ENCODE measurements at places on chromosomes 5 and 9. TPM values are rescaled to one million over a fixed set of nuclear protein-coding genes. Genes with fewer than 3 reads are reported as not detected.

Gene SLC36A2
- not detected for total RNA-seq

Gene ZFP2
- not detected for total RNA-seq

Gene CA9
- 2.5 TPM for total RNA-seq

DNA sequence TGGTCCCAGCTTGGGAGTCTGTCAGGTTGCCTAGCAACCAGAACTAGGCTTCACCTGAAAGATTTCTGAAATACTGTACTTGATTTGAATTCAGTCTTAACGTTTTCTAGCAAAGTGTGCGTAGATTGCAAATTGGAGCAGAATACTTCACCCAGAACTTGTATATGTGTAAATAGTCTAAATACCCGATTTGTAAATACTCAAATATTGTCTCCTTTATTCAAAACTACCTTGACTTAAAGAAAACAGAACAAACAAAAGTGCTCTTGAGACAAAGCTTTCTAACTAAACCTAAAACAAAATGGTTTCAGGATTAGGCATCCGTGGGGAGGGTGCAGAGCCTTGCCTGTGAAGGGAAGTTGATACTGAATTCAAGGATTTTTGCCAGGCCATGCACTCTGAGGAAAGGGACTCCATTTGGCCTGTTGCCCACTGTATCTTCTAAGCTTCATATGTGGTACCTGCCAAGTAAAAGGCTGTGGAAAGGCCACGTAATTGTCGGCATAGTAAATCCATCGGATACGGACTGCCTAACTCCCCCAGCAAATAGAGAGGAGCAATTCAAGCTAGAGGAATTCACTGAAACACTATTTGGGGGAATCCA is 744 bp upstream of the HMGCS1 start:
- peak overlapping the region; percentile 69 for H3K27ac ChIP-seq
- no peaks in the 10 kb centered on the region for H3K27me3 ChIP-seq
- peaks cover 59% of the 10 kb centered on the region for H3K4me1 ChIP-seq
- DNase-seq = peak; percentile 11
- peaks cover 24% of the 10 kb centered on the region for H3K36me3 ChIP-seq

Gene LRRC70
- total RNA-seq = 1.1 TPM

Gene F12
- 14.5 TPM for total RNA-seq

GRCh38 chr5:164663198-164663989 is 1158.0 kb downstream of the MAT2B start:
- no peaks in the 10 kb centered on the region for H3K27me3 ChIP-seq
- H3K4me3 ChIP-seq = no peak overlapping the region
- H3K4me1 ChIP-seq = no peaks in the 10 kb centered on the region
- H3K36me3 ChIP-seq = no peaks in the 10 kb centered on the region

DNA sequence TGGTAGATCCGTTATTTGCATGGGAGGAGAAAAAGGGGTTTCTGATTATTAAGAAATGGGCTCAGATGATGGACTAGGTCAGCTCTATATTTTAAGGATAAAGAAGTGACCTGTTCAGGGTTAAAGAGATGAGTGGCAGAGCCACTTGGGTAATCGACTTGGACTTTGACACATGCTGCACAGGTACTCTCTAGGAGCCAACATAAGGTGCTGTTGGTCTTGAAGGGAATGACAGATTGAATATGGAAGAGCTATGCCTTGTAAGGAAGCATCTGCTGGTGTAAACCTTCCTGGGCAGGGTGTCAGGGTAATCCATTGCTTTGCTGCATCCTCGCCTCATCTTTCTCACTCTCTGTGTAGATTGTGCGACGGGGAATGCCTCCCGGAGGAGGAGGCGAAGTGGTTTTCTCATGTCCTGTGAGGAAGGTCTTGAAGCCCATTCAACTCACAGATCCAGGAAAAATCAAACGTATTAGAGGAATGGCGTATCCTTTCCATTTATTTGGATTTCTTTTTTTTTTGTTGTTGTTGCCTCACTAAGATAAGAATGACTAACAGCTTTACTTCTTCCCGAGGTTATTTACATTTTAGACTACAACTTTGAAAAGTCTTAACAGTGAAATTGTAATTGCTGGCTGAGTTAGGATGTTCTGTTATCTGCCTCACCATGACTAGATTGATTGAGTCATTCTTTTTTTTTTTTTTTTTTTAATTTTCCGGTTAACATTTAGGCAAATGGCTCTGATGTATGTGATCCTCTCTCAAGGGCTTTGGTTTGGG is 41.2 kb downstream of the RCL1 start:
- no peaks in the 10 kb centered on the region for H3K36me3 ChIP-seq
- peaks cover 22% of the 10 kb centered on the region for H3K4me1 ChIP-seq

DNA sequence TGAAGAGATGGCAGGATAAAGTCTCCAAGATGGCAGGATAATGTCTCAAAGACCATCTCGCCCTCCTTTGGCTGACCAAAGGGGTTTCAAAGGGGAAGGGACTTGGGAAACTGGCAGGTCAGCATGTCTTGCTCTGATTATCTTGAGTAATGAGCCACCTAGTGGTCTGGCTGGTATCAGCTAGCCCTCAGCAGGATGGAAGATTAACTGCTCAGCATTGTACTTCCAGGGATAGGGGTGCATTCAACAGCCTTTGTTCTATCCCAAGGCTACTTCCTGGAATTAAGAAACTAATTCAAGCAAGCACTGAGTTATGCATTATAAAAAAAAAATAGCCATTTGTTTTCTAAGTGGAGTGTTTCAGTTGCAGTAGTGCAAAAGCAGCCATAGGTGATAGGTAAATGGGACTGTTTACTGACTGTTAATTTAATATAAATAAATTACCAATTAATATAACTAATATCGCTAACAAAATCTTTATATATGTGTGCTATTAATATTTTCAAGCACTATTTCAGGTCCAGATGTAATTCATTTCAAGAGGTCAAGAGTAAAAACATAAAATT is 555.5 kb downstream of the CDH9 start:
- H3K4me3 ChIP-seq = no peak overlapping the region
- DNase-seq = no peak
- H3K27me3 ChIP-seq = no peaks in the 10 kb centered on the region
- no peak overlapping the region for H3K27ac ChIP-seq
- H3K36me3 ChIP-seq = no peaks in the 10 kb centered on the region

Gene GRAMD2B
- 11.7 TPM for total RNA-seq

GRCh38 chr5:57175551-57176309 is 1.9 kb downstream of the GPBP1 start:
- H3K27me3 ChIP-seq = no peaks in the 10 kb centered on the region
- peak; percentile 14 for DNase-seq
- peak overlapping the region; percentile 98 for H3K27ac ChIP-seq

DNA sequence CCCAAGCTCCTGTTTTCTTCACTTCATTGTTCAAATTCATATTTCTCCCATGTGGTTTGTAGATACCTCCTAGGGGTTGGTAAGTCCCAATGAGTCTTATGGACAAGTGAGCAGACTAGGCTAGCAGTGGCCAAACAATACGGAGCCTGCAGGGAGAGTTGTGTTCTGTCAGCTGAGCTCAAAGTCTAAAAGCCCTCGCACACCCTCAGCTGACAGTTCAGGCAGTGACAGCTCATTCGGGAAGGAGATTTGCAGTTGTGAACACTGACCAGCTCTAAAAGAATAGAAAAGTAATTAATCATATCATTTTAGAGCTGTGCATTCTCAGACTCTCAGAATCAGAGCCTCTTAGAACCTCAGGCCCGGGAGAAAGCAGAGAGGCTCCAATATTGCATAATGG is 95.1 kb downstream of the SH3TC2 start:
- no peaks in the 10 kb centered on the region for H3K27me3 ChIP-seq
- H3K27ac ChIP-seq = no peak overlapping the region
- DNase-seq = no peak
- no peaks in the 10 kb centered on the region for H3K36me3 ChIP-seq

DNA sequence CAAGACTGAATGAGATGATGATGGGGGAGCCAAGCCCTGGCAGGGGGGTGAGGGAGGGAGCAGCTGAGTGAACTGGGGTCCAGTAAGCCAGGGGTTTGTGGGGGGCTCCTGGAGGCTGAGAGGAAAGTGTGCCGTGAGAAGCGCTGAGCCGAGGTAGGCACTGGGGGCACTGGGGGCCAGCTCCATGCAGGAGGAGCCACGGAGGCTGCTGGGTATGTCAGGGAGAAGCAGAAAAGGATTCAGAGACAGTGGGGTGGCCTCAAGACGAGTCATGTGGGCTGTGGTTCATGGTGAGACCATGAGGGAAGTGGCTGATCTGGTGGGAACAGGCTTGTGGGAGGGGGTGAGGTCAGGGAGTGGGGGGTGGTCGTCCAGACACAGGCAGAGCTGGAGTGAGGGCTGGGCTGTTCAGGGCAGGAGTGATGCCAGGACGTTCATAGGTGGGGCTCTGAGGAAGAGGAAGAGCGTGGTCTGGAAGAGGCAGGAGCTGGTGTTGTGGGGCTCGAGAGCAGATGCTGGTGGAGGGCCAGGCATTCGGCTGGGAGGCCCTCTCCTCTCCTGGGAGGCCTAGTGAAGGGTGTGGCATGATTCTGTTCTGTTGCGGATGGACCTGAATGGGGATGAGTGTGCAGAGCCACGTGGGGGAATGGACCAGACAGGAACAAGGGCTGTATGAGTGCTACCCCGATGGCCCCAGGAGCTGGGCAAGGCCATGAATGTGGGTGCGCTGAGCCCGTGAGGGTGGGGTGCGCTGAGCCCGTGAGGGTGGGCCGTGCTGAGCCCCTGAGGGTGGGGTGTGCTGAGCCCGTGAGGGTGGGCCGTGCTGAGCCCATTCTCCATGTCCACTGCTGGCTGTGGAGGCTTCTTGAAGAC is 92.7 kb upstream of the CACNA1B start:
- no peaks in the 10 kb centered on the region for H3K36me3 ChIP-seq
- no peak for DNase-seq
- H3K4me3 ChIP-seq = no peak overlapping the region
- no peaks in the 10 kb centered on the region for H3K27me3 ChIP-seq
- H3K27ac ChIP-seq = no peak overlapping the region

Gene ANKRD18A
- 4.9 TPM for total RNA-seq

DNA sequence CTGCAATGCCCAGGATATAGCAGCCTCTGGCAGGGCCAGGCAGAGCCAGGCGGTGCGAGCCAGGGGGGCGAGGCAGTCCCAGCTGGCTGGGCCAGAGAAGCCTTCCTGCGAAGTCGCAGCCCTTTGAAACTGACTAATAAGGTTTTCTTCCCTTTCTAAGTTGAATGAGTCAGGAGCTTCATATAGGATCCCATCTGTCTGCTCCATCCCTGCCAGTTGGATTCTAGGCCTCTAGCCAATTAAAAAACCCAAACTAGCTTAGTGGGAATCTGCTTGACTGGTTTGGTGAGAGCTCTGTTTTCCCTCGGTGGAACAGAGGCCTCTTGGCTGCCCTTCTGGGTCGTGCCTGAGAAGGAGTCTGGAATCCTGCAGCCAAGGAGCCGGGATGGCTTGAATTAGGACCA is 70.1 kb upstream of the RAPGEF1 start:
- no peak overlapping the region for H3K27ac ChIP-seq
- peaks cover 81% of the 10 kb centered on the region for H3K27me3 ChIP-seq
- no peak overlapping the region for H3K4me3 ChIP-seq
- no peak for DNase-seq
- no peaks in the 10 kb centered on the region for H3K4me1 ChIP-seq

DNA sequence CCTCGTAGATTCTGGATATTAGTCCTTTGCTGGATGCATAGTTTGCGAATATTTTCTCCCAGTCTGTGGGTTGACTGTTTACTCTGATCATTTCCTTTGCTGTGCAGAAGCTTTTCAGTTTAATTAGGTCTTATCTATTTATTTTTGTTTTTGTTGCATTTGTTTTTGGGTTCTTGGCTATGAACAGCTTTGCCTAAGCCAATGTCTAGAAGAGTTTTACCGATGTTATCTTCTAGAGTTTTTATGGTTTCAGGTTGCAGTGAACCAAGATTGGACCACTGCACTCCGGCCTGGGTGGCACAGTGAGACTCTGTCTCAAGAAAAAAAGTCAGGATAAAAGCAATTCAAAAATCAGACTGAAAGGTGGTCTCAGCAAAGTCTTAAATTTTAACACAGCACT is 188.5 kb downstream of the EPB41L4A start:
- no peak for DNase-seq
- peaks cover 41% of the 10 kb centered on the region for H3K4me1 ChIP-seq
- no peak overlapping the region for H3K4me3 ChIP-seq

Gene SLC25A2
- total RNA-seq = 0.33 TPM

GRCh38 chr5:37370550-37370863 is 399 bp downstream of the NUP155 start:
- DNase-seq = no peak
- no peaks in the 10 kb centered on the region for H3K27me3 ChIP-seq
- H3K36me3 ChIP-seq = 0 out of 2 replicates have a peak, but pooled peaks cover 7% of the 10 kb centered on the region
- H3K4me1 ChIP-seq = peaks cover 15% of the 10 kb centered on the region
- H3K27ac ChIP-seq = peak overlapping the region; percentile 43

DNA sequence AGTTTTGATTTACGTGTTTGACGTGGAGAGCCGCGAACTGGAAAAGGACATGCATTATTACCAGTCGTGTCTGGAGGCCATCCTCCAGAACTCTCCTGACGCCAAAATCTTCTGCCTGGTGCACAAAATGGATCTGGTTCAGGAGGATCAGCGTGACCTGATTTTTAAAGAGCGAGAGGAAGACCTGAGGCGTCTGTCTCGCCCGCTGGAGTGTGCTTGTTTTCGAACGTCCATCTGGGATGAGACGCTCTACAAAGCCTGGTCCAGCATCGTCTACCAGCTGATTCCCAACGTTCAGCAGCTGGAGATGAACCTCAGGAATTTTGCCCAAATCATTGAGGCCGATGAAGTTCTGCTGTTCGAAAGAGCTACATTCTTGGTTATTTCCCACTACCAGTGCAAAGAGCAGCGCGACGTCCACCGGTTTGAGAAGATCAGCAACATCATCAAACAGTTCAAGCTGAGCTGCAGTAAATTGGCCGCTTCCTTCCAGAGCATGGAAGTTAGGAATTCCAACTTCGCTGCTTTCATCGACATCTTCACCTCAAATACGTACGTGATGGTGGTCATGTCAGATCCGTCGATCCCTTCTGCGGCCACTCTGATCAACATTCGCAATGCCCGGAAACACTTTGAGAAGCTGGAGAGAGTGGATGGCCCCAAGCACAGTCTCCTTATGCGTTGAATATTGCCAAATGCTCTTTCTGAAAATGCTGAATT is 850 bp downstream of the RRAGA start:
- no peaks in the 10 kb centered on the region for H3K36me3 ChIP-seq
- peak; percentile 1 for DNase-seq
- no peaks in the 10 kb centered on the region for H3K27me3 ChIP-seq
- peak overlapping the region; percentile 78 for H3K27ac ChIP-seq

DNA sequence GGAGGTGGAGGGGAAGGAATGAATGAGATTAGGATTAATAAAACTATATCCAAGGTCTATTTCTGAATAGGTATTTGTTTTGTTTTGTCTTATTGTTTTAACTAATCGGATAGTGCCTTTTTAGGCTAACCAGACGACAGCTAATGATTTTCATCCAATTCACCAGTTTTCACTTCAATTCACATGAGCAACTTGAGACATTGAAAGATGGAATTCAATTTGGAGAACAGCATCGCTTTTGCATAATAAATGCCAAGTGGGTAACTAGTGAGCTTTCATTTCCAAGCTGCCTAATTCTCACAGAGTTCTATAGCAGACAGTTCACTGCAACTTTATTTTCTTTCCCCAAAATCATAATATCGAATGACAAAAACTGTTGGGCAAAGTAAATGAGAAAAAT is 5.0 kb downstream of the AGXT2 start:
- no peak for DNase-seq
- H3K27me3 ChIP-seq = peaks cover 97% of the 10 kb centered on the region
- no peaks in the 10 kb centered on the region for H3K4me1 ChIP-seq

GRCh38 chr9:118100529-118101419 is 396.6 kb downstream of the TLR4 start:
- no peak overlapping the region for H3K27ac ChIP-seq
- DNase-seq = no peak
- H3K27me3 ChIP-seq = no peaks in the 10 kb centered on the region
- H3K36me3 ChIP-seq = no peaks in the 10 kb centered on the region

Measured in PC-9 (cell line).